ENCODE measurements at places on chromosomes 6 and 20.

- peak; percentile 32 for DNase-seq
Measured at GRCh38 chr6:170243791-170244291, 47.0 kb downstream of the DLL1 start.

GRCh38 chr6:168962886-168963285, 290.8 kb downstream of the THBS2 start:
- DNase-seq: no peak

DNA sequence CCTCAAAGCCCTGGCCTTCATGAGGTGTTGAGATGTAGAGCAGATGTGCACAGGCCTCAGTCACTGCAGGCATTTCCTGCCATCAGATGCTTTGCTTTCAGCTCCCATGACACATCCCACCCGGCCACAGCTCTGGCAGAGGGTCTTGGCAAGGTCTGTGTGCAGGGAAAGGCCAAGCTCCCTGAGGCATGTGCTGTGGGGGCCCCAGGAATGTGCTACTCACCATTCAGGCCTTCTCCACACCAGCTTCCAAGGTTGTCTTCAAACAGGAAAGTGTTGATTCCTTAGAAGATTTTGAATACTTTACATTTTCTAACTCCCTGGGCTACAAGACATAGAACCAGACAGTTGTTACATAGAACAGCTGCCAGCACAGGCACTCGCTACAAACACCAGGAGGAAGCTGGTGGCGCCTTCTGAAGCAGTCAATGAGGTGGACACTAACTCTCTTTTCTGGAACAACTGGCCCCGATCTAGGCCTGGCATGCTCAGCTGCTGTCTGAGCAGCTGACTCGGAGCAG, 27.8 kb downstream of the CASS4 start:
- DNase-seq: no peak

GRCh38 chr6:90872981-90873380, 286.1 kb upstream of the MAP3K7 start:
- DNase-seq: no peak

- no peak for DNase-seq
Measured at GRCh38 chr20:33261465-33261864, 21.5 kb upstream of the BPIFB1 start.

- no peak for DNase-seq
Measured at GRCh38 chr6:56032715-56033260, 157.4 kb upstream of the BMP5 start.

- DNase-seq: peak; percentile 68
Measured at GRCh38 chr20:38260378-38261053, at the start of gene KIAA1755. Gene KIAA1755, minus strand, starts transcription at chr20:38260735. Its CDS starts 235 bp downstream, at chr20:38260500.

DNA sequence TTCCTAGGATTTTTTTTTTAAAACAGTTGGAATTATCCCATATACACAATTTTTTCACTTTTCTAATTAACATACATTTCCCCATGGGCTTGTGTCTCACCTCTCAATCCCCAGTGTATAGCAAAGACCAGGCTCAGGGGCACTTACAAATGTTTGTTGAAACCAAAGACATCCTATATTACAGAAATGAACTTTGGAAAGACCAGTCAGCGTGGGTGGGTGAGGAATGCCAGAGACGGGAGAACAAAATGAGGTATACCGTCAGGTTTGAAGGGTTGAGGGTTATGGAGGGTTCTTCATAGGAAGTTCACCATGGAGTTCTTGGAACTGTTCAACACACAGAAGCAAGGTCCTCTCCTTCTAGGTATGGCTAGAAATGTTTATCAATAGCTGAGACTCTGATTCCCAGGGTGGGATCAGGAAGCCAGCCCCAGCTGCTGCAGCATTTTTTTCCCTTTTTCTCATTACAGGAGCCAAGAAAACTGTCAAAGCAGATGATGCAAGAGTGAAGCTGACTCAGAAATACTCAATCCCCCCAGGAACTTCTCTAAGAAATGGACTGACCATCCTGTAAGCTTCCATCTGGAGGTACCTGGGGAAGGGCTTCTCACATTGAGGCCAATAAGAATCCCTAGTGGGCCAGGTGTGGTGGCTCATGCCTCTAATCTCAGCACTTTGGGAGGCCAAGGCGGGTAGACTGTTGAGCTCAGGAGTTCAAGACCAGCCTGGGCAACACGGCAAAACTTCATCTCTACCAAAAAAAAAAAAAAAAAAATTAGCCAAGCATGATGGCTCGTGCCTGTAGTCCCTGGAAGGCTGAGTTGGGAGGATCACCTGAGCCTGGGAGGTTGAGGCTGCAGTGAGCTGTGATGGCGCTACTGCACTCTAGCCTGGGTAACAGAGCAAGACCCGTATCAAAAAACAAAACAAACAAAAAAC, 15.9 kb upstream of the TBC1D20 start:
- no peak for DNase-seq

- DNase-seq: no peak
Measured at GRCh38 chr20:48017509-48017908, 232.2 kb upstream of the SULF2 start.

- DNase-seq: no peak
Measured at GRCh38 chr6:147384737-147385710, 123.5 kb upstream of the SAMD5 start.

- no peak for DNase-seq
Measured at GRCh38 chr6:130918171-130918570, 91.0 kb downstream of the SMLR1 start.

GRCh38 chr6:35427851-35428321, 24.3 kb upstream of the FANCE start:
- no peak for DNase-seq

Measured in nucleus accumbens (tissue), 56 donors.